ENCODE measurements at places on chromosomes 11 and 22.

DNA sequence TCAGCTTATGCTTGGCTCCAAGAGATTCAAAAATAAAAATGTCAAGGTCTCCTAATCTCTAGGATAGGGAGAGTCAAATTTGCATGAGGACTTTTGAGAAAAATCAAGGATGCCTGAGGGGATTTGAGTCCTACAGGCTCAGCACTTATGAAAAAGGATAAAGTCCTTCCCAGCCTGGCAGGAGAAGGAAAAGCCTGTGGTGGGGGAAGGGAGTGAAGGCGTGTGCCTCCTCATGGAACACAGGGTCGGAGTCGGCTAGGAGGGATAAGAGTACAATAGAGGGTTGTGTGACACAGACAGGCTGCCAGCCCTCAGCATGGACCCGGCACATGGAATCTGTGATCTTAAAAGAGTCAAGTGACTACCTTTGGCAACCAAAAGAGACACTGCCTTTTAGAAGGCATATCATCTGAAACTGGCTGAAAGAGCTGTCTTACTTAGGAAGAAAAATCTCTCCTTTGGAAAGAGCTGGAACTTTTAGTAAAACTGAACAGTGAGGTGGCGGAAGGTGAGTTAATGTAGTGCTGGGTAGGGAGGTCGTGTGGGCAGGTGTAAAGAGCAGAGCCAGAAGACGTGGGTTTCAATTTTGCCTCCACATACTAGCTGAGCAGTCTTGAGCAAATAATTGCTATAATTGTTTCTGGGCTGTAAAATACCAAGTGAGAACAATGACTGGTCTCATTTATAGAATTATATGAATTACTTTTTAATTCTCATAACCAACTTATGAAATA lies 58.8 kb upstream of the RDX start:
- DNase-seq, result no peak

- peak; percentile 12 for DNase-seq
These were observed 5.8 kb downstream of the TSPAN4 start for GRCh38 chr11:848380-848931.

DNA sequence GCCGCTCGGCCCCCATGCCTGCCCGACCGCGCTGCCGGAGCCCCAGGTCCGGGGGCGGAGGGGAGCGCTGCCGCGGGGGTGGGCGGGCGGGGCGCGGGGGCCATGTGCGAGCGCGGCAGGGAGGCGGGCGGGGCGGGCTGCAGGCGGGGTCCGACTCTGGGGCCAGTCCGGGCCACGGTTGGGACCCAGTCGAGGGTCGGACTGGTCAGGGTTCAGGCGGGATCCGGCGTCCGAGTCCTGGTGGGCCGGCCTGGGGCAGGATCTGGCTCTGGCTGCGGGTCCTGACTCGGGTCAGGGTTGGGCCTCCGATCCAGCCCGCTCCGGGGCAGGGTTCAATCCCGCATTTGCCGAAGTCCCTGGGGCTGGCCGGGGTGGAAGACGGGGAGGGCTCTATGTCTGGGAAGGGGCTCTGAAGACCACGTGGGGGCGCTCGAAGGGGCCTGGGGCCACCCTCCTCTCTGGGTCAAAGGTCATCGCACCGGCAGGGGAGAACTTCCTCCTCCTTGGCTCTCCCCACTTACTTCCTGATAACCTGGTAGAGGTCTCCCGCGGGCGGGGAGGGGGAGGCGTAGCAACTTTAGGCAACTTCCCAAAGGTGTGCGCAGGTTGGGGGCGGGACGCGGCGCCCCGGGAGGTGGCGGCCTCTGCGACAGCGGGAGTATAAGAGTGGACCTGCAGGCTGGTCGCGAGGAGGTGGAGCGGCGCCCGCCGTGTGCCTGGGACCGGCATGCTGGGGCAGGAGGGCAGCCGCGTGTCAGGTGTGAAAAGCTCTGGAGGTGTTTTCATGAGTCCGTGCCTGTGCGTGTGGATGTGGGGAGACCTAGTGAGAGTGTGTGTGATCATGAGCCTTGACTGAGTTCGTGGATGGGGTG lies 603 bp downstream of the ESRRA start:
- peak; percentile 53 for DNase-seq

DNA sequence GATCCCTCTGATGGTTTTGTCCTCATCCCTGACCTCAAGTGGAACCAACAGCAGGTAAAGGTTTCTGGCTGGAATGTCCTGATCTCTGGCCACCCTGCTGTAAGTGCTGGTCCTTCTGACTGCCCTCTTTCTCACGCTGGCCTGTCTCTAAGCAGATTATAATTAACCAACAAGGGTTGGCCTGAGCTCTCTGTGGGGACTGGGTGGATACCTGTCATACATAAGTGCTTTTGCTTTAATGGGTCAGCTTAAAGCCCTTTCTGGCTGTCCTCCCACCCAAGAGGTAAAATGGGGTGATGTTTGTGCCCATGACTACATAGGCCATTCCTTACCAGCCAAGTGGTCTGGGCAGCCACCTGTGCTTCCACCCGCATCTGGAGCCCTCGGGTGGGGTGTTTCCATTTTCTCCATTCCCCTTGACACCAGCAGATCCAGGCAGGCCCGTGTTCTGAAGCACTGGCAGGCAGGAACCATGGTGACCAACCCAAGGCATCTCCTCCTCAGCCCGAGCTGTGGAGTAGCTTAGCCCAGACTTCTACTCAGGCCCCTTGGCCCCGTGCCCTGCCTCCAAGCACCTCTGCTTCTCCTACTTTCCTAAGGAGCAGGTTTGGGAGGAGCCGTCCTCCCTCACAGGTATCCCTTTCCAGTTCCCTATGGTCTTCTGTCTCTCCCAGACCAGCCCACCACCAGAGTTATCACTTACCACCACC lies 17.0 kb upstream of the ST3GAL4 start:
- DNase-seq, result no peak

DNA sequence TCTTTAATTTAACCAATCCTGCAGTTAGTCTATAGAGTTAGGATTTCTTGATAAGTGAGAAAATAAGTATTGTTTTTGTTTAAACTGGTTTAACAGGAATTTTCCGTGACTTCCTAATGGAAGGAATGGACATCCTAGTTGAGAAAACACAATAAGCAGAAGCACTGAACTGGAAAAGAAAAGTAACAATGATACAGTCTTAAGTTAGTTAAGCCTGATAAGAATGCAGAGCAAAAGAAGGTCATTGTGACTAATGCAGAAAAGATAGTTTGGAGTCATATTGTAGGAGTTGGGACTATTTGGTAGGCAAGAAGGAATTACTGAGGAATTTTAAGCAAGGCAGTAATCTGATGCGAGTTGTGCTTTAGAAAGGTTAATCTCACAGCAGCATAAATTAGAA lies 11.7 kb downstream of the RNF141 start:
- no peak for DNase-seq

DNA sequence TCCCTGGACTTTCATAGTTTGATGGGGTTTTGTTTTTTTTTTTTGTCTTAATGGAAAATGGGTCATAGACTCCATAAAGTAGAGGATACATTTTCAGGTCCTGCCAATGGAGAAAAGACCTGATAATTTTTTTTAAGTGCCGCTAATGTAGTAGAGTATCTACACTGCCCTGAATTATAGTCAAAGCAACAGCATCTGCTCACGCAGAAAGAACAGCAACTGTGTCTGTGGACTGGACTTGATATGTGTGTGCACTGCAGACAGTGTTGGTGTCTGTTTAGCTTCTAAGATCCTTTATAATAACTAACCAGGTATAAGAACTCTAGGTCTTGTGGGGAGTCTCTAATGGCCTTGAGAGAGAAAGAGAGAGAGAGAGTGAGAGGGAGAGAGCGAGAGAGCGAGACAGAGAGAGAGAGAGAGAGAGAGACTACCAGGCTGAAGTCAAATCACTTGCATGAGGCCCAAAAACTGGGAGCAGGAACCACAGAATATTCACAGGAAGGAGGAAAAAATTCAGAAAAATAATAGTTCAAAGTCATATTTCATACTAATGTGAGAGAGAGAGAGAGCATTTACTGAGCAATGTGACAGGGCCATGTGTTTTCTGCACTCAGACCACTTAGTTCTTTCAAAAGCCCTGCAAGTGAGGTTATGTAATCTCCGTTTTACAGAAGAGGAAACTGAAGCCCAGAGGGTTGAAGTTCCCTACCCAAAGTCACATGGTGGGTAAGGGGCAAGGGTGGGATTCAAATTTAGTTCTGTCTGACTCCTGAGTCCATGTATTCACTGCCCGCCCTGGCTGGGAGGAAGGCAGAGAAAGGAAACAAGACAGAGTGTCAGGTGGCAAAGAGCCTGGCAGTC lies 8.6 kb upstream of the MIAT start:
- DNase-seq, result peak; percentile 85

DNA sequence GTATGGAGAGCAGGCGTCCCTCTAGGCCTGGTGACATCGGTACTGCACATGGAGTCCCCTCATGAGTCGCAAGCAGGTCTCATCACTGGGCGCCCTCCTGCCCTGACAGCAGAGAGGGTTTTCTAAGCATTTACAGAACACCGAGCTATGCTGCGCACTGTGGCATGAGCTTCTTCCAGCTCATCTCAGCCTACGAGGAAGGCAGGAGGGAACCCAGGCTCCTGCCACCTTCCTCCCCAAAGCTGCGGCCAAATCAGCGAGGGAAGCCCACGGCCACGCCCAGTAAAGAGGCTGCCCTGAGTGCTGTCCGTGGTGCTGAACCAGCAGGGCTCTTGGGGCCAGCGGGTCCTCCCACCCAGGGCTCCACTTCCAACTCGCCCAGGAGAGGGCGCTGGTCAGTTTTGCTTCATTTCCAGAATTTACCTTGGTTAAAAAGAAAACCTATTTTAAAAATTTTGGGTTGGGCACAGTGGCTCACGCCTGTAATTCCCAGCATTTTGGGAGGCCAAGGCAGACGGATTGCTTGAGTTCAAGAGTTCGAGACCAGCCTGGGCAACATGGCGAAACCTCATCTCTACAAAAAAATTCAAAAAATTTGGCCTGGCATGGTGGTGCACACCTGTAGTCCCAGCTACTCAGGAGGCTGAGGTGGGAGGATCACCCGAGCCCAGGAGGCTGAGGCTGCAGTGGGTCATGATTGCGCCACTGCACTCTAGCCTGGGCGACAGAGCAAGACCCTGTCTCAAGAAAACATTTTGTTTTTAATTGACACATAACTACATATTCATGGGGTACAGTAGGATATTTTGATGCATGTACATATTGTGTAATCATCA lies 34.2 kb downstream of the PHF21B start:
- no peak for DNase-seq

- DNase-seq, result no peak
These were observed 5.6 kb upstream of the CARNS1 start for GRCh38 chr11:67409781-67410368.

GRCh38 chr11:123543797-123544196 lies 110.6 kb downstream of the SCN3B start:
- DNase-seq, result no peak

- DNase-seq, result no peak
These were observed 14.3 kb downstream of the PDGFB start for GRCh38 chr22:39230261-39231196.
